ENCODE measurements at places on chromosomes 6 and 20.

DNA sequence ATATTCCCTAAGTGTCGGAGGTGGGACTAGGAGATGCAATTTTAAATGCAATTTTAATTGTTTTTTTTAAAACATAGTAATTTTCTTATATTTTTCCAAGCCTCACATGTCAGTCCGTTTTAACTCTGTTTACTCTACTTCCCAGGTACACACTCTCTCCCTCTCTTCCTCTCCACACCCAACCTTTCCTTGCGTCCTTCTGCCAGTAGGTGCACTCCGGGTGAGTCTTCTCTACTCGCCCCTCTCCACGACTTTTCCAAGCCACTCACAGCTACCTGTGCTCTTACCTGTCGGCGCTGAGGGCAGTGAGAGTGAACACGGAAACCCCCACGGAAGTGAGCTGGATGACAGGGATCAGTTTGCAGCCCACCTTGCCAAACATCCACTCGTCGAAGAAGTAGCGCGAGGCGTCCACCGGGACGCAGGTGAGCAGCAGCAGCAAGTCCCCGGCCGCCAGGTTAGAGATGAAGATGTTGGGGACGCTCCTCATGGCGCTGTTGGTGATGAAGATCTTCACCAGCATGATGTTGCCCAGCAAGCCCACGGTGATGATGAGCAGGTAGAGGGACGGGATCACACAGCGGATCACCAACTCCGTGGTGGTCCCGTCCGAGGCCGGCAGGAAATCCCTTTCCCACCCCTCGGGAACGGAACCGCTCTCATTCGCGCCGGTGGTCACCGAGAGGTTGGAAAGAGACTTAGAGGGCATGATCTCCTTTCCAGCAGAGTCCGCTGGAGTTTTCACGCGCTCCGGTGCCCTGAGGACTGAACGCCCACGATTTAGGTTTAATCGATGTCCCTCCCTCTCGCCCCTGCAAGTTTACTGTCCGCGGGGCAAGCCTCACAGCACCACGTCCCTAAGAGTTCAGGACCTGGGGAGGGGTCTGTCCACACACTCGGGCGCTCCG lies 44.5 kb upstream of the GJE1 start:
- no peak for DNase-seq

- no peak for DNase-seq
Observed at GRCh38 chr6:127221201-127221600, 45.5 kb upstream of the RNF146 start.

- DNase-seq, result no peak
Observed at GRCh38 chr6:28000351-28001045, 43.5 kb downstream of the OR2B6 start.

DNA sequence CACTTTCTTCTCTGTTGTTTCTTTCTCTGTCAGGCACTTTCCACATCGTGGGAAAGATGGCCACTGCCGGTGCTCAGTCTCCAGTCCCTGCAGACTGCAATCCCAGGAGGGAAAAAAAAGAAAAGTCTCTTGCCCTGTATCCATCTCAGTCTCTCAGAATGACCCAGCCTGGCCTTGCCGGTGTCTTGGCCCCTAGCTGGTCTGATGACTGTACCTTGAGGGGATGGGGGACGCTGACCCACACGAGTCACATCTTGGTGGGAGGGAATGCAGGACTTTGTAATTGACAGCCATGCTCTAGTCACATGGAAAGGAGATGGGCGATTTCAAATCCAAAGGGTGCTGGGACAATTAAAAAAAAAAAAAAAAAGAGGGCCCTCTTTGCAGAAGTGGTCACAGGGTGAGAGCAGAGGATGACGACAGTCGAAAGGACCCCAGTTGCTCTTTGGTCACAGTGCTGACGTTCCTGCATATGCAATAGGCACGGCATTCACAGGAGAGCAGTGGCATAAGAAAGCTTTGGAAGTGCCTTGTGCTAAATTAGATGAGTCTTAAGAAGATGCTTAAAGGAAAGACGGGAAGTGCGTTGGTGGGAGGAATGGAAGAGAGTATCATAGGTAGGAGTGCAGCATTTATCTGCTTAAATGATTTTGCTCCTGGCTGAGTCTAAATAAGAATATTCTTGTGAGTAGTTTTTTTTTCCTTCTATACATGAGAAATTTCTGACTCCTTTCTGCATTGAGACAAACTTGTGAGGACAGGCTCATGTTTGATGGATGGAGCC lies 63.9 kb upstream of the AKAP12 start:
- DNase-seq, result no peak

DNA sequence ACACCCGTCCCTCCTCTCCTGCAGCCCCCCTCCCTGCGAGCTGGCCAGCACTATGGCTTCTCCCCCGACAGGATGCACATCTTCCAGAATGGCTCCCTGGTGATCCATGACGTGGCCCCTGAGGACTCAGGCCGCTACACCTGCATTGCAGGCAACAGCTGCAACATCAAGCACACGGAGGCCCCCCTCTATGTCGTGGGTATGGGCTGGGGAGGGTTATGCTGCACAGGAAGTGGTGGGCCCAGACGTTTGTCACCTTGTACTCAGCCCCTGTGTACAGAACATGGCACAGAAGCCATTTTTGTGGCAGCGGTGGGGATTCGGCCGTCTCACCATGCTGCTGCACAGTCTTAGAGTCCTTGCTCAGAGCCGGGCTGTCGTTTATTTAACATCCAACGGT lies 29.0 kb upstream of the SRF start:
- no peak for DNase-seq

Data from Daoy (cell line).